ENCODE measurements at places on chromosomes 7 and 10.

GRCh38 chr10:124624895-124625294 is 119.3 kb downstream of the FAM53B start:
- no peak overlapping the region for H3K27ac ChIP-seq
- no peak overlapping the region for H3K4me3 ChIP-seq
- H3K27me3 ChIP-seq = no peaks in the 10 kb centered on the region
- no peak for DNase-seq
- peaks cover 13% of the 10 kb centered on the region for H3K4me1 ChIP-seq

DNA sequence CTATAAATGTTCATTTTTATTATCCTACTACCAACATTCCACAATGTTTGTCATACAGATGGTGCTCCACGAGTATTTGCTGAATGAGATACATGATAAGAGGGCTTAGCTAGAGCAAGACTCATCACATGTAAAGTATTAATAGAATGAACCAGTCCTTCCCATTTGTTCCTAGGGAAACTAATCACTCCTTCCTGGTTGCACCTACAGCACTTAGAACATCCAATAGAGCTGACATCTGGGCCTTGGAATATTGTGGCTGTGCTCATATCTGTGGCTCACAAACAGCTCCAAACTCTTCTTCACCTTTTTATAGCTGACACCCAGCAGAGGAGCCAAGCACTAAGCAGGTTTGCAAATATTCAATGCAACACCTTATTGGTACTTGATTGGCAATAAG is 91.9 kb upstream of the C1GALT1 start:
- no peaks in the 10 kb centered on the region for H3K36me3 ChIP-seq
- no peak overlapping the region for H3K4me3 ChIP-seq
- H3K4me1 ChIP-seq = no peaks in the 10 kb centered on the region
- no peak for DNase-seq
- no peaks in the 10 kb centered on the region for H3K27me3 ChIP-seq
- no peak overlapping the region for H3K27ac ChIP-seq

DNA sequence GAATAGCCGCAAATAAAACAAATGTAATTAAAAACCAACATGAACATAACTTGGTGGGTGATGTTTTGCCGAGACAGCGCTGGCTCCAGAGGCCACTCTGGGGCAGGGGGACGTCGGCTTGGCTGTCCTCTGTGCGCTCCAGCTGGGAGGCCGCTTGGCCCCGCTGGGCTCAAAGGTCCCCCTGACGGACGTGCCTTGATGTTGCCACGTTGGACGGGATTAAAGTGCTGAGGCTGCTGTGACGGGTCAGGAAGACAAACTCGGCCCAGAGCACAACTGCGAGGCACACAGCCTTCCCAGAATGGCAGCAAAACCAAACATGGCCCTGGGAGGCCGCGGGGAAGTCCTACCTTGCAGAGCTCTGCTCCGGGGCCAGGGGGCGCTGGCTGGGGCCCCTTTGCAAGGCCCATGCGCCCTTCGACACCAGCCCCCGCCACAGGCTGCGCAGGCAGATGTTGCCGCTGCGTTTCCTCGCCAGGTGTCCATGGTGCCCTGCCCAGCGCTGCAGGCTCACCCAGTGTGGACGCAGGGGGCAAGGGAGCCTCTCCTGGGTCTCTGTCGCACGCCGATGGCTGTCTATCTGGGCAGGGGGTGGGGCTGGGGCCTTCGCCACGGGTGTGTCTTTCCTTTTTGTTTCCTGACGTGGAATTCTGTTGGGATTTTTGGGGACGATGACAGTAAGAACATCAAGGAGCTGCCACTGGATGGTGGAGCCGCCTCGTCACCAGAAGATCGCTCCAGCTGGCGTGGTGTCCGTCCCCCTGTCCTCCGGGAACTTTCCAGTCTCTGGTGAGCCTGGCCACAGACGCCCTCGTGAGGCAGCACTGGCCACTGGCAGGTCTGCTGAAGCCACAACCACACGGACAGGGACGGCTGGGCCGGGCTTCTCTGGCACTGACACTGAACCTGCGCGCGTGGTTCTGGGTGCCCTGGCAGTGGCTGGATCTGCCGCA is 99.6 kb upstream of the DIP2C start:
- peak overlapping the region; percentile 14 for H3K4me3 ChIP-seq
- H3K27ac ChIP-seq = no peak overlapping the region
- H3K36me3 ChIP-seq = no peaks in the 10 kb centered on the region
- no peak for DNase-seq
- H3K27me3 ChIP-seq = peaks cover 4% of the 10 kb centered on the region
- H3K4me1 ChIP-seq = peaks cover 2% of the 10 kb centered on the region

- H3K4me1 ChIP-seq = no peaks in the 10 kb centered on the region
- H3K36me3 ChIP-seq = no peaks in the 10 kb centered on the region
- H3K4me3 ChIP-seq = no peak overlapping the region
- H3K27ac ChIP-seq = no peak overlapping the region
Measured at GRCh38 chr10:116175231-116175630, 97.8 kb downstream of the GFRA1 start.

GRCh38 chr10:120580918-120581895 is 124.2 kb downstream of the PLPP4 start:
- no peaks in the 10 kb centered on the region for H3K4me1 ChIP-seq
- DNase-seq = no peak
- H3K27me3 ChIP-seq = no peaks in the 10 kb centered on the region
- H3K27ac ChIP-seq = no peak overlapping the region
- no peaks in the 10 kb centered on the region for H3K36me3 ChIP-seq

DNA sequence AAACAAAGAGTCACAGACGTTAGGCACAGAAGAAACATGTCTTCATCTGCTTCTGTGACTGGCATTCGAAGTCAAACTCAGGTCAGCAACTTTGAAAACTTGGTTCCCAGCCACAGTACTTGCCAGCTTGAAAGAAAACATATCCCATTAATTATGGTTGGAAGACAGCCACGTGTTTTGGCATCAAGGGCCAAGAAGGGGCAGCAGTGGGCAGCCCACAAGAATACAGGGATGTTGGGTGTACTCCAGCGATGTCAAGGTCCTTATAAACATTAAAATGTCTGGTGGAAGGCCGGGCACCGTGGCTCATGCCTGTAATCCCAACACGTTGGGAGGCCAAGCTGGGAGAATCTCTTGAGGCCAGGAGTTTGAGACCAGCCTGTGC is 29.5 kb downstream of the JCAD start:
- no peak for DNase-seq
- H3K27me3 ChIP-seq = no peaks in the 10 kb centered on the region
- H3K36me3 ChIP-seq = no peaks in the 10 kb centered on the region
- no peak overlapping the region for H3K4me3 ChIP-seq
- H3K4me1 ChIP-seq = 0 out of 2 replicates have a peak, but pooled peaks cover 1% of the 10 kb centered on the region
- no peak overlapping the region for H3K27ac ChIP-seq

DNA sequence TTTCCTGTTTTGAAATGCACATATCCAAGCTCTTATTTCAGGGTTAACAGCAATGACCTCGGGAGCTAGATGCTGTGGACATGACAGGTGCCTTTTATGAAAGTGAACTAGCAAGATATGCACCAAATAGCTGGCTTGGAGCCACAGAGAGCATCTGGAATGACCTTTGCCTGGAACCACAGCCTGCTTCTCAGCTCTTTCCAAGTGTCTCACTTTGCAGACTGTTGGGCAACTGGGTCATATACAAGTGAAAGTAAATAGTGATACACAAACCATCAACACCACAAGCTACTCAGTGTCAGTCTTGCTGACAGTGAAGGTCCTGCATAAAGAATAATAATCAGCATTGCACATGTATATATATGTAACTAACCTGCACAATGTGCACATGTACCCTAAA is 183.5 kb downstream of the RNF133 start:
- no peak overlapping the region for H3K27ac ChIP-seq
- H3K4me1 ChIP-seq = peaks cover 2% of the 10 kb centered on the region
- H3K27me3 ChIP-seq = no peaks in the 10 kb centered on the region
- no peak for DNase-seq

- no peaks in the 10 kb centered on the region for H3K27me3 ChIP-seq
- peak; percentile 20 for DNase-seq
- no peaks in the 10 kb centered on the region for H3K36me3 ChIP-seq
- no peak overlapping the region for H3K4me3 ChIP-seq
Measured at GRCh38 chr7:20598459-20599309, 16.8 kb upstream of the ABCB5 start.

DNA sequence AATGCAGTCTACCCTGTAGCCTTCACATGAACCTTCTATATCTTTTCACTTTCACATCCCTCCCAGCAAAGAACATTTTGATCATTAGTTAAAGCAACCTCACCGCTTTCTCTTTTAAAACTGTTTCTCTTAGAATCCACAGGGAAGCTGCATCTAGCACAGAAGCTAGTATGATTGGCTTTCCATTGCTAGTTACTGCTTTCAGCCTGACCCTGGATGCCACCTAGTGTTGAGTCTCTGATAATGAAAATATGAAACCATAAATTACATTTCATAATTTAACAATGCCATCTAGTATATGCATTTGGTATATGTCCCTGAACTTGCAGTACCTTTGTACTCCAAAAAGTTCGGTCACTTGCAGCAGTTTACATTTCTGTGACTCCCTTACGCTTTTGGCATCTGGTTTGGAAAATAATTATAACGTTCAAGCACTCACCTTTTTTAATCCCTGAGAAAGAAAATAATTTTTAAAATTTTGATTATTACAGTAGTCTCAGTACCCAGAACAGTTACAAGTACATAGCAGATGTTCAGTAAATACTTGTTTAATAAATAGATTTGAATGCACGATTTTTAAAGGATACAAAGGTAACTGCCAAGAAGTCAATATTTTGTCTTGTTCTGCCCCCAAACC is 22.7 kb downstream of the CISD1 start:
- no peaks in the 10 kb centered on the region for H3K36me3 ChIP-seq
- H3K27ac ChIP-seq = no peak overlapping the region
- no peaks in the 10 kb centered on the region for H3K27me3 ChIP-seq
- H3K4me3 ChIP-seq = no peak overlapping the region
- H3K4me1 ChIP-seq = no peaks in the 10 kb centered on the region

DNA sequence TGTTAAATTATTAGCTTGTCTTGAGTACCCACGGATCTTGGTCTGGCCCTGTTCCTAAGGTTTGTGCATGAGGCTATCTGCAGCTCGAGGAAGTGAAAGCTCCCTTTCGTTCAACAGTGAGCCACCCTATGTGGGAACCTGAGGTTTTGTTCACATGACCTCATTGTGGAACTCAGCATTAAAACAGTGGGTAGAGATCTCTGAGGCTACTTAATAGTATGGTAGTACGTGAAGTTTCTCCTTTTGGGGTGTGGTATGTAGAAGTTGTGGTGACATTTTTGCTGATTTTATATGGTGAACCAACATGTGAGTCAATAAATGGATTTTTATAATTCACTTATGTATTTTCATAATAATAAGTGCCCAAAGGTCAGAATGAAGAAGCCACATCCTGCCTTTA is 252.7 kb upstream of the FERD3L start:
- DNase-seq = no peak
- H3K27ac ChIP-seq = no peak overlapping the region
- H3K27me3 ChIP-seq = no peaks in the 10 kb centered on the region
- H3K4me1 ChIP-seq = no peaks in the 10 kb centered on the region
- no peaks in the 10 kb centered on the region for H3K36me3 ChIP-seq

GRCh38 chr7:85471740-85472139 is 284.9 kb upstream of the SEMA3D start:
- no peaks in the 10 kb centered on the region for H3K27me3 ChIP-seq
- no peak overlapping the region for H3K4me3 ChIP-seq
- H3K4me1 ChIP-seq = no peaks in the 10 kb centered on the region
- DNase-seq = no peak
- H3K36me3 ChIP-seq = no peaks in the 10 kb centered on the region

DNA sequence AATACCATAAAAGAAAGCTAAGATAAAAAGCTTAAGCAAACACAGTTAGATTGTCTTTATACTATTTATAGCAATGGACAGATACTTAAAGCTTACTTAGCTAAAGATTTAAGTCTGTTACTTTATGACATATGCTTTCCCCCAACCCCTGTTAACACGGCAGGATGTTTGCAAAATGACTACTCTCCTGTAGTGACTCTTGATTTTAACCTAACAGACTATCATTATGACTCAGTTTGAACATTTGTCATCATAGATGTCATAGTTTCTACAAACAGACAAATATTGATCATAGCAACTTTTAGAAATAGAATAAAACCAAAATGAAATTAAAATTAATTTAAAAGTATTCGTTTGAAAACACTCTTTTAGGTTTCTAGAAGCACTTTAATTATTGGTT is 7.8 kb upstream of the COMMD3 start:
- no peak for DNase-seq
- no peaks in the 10 kb centered on the region for H3K36me3 ChIP-seq

DNA sequence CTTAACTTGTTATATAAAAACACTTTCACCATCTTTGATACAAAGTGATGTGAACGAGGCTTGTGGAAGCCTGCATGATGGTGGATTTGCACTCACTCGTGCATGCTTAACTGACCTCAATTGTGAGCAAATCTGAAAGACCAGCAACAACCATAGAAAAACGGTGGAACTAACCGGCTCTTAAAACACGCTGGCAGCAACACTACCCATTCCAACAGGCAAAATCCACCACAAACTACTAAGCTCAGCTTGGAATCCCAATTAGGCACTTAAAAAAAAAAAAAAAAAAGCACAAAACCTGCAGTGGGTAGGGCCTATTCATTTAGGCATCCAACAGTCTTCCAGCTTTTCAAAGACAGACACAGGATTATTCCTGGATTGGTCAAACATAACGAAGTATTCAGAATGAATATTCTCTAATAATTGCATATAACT is 1.8 kb downstream of the GDI2 start:
- no peaks in the 10 kb centered on the region for H3K4me1 ChIP-seq
- no peaks in the 10 kb centered on the region for H3K27me3 ChIP-seq
- H3K4me3 ChIP-seq = peak overlapping the region; percentile 26
- no peak for DNase-seq
- H3K27ac ChIP-seq = no peak overlapping the region

- no peaks in the 10 kb centered on the region for H3K27me3 ChIP-seq
- H3K4me1 ChIP-seq = peaks cover 4% of the 10 kb centered on the region
- DNase-seq = no peak
Measured at GRCh38 chr10:123021517-123021916, 12.7 kb downstream of the ACADSB start.

DNA sequence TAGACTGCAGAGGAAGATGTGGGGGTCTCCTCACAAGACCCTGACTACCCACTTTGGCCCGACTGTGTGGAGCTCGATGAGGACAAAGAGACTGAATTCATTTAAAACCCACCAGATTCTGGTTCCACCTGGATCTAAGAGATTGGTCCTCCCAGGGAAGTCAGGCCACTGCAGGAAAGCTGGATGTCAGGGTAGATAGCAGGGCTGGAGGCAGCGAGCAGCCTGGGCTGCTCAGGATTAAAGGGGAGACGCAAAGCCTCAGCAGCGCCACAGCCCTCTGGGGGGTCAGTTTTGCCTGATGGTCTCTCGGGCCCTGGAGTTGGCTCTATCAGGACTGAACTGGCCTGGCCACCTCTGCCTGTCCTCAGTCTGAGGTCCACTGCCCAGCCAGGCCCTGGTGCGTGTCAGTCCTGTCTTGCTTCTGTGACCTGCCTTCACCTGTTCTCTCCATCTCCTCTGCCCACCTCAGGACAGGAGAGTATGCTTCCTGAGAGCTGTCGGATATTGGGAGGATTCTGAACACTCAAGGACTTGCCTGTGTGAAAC is 12.2 kb upstream of the KLRG2 start:
- H3K4me1 ChIP-seq = no peaks in the 10 kb centered on the region
- H3K27ac ChIP-seq = no peak overlapping the region
- H3K27me3 ChIP-seq = no peaks in the 10 kb centered on the region
- no peak for DNase-seq

GRCh38 chr10:110029450-110029849 is 21.7 kb downstream of the ADD3 start:
- DNase-seq = no peak
- no peak overlapping the region for H3K4me3 ChIP-seq
- H3K27me3 ChIP-seq = no peaks in the 10 kb centered on the region
- H3K36me3 ChIP-seq = no peaks in the 10 kb centered on the region

GRCh38 chr10:54124209-54124885 is 676.7 kb downstream of the PCDH15 start:
- no peak overlapping the region for H3K4me3 ChIP-seq
- DNase-seq = no peak
- no peaks in the 10 kb centered on the region for H3K36me3 ChIP-seq
- H3K27me3 ChIP-seq = no peaks in the 10 kb centered on the region
